IMR-90 (cell line): ENCODE measurements at places on chromosomes 7 and 10. TPM values are rescaled to one million over a fixed set of nuclear protein-coding genes. Genes with fewer than 3 reads are reported as not detected.

CPED1 gene
- 96.8 and 102 TPM in 2 replicates for total RNA-seq

PRSS2 gene
- not detected in 2 replicates for total RNA-seq

TDRD1 gene
- total RNA-seq: not detected in 2 replicates

DNA sequence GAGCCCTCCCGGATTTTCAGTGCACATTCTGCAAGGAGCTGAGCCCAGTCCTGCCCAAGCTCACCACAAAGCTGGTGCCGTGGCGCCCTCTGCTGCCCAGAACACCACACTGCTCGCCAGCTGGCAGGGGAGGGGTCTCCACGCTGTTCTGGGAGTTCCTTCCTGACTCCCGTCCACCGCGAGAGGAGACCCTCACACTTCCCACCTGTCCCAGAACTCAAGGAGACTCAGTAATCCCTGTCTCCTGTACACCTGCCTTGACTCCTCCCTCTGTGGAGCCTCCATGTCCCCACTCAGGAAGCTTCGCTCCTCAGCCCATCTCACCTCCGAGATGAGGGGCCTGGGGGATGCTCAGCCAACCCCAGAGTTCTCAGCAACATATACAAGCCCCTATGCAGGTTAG, 11.3 kb downstream of the C10orf105 start:
- no peak for DNase-seq

GRCh38 chr10:34817054-34817453, 2.0 kb upstream of the PARD3 start:
- no peak for DNase-seq

- no peak for DNase-seq
These were observed 44.4 kb downstream of the JAKMIP3 start for GRCh38 chr10:132110111-132110521.

DNA sequence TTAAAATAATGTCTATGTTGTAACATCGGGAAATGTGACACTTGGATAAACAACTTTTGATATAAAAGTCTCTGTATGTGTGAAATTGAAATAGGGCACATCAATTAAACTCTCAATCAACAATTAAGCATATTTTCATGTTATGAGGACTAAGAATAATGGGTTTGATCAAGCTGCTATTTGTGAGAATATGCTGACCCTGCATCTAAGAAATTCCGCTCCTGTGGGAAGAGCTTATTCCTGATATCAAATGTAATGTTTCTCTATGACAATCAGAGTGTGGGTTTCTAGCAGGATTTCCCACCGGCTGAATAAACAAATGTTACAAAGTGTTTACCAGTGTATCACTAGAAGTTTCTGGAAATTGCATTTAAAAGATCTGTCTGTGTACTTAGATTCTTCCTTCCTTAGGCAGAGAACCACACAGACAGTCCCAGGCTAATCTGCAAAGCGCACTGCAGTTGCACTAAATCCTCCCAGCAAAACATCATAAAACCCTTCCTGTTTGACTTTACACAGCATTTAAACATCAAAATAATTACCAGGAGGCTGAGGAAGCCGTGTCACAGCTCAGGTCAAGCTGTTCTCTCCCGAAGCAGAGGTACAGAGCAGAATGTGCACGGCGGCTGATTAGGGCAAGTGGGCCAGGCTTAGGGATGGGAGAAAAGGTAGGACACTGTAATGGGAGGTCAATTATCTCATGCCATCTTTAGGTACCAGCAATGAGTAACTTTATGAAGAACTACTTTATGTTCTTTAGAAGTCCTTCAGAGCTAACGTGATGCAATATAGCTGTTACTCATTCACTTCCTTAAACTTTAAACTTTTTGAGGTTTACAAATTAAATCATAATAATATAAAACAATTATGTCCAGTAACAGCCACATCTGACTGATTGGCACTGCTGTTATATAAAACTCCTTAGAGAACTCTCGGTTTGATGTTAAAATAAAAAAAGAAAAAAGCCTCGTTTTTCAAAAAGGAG, 109.1 kb upstream of the CTTNBP2 start:
- DNase-seq: no peak

GRCh38 chr10:124616836-124617130, 127.4 kb downstream of the FAM53B start:
- DNase-seq: no peak

DNA sequence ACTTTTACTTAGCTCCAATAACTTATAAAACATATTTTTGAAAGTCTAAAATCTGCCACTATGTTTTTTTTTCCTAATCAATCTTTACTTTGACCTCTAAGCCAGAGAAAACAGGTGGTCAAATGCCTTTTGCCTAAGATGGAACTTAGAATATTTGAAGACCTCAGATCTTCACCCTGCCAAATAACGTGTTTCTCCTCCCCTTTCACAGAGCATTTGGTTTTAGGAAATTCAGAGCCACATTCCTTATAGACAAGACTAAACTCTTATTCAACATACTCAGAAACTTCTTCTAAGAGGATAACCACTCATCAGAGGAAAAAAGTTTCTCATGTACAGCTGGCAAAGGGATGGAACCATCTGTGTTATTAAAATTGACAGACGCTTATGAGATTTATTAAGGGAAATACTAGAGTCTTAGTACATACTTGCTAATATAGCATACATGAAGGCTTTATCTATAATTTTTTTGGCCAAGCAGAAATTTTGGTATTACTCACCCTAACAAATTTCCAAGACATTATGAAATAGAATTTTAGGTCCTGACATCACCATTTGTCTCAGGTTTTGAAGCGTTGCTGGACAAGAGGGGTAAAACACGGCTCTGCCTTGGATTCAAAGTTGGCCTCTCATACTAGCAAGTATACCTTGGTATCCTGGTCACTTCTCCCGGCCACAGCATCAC, 2.6 kb upstream of the EGFR start:
- no peak for DNase-seq

DNA sequence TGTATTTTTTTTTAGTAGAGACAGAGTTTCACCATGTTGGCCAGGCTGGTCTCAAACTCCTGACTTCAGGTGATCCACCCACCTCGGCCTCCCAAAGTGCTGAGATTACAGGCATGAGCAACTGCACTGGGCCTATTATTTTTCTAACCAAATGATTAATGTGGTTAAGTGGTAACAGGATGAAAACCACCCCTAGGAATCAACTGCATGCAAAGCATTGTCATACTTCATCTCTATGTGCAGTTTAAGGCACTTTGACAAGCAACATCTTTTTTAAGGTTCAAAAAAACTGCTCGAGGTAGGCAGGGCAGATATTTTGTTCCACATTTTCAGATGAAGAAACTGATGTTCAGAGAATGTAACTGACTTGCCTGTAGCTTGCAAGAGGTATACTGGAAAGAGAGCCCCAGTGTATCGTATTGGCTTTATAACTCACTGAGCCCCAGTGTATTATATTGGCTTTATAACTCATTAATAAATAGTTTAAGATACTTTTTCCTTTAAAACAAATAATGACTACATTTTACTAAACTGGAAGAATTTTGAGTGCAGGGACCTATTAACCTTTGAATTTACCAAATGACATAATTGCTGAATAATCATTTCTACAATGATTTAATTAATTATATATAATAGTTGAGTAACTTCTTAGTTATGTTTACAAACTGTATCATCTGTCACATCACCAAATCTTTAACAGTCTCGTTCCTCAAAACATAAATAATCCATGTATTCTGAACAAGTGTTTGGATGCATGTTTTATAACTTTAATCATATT, 38.1 kb downstream of the RTKN2 start:
- DNase-seq: peak; percentile 22

- DNase-seq: peak; percentile 41
These were observed 45.9 kb downstream of the CREM start for GRCh38 chr10:35172574-35172973.

GRCh38 chr10:49564461-49565009, 25.6 kb upstream of the ERCC6 start:
- DNase-seq: peak; percentile 53
